ENCODE measurements at places on chromosomes 7 and 10.
A peak's percentile ranks its signal among the peaks of the same experiment; 100 is the strongest.

- DNase-seq = no peak
Measured at GRCh38 chr10:74055383-74056049, 57.6 kb downstream of the VCL start.

GRCh38 chr7:77859343-77859742, 60.8 kb downstream of the PHTF2 start:
- DNase-seq = no peak

DNA sequence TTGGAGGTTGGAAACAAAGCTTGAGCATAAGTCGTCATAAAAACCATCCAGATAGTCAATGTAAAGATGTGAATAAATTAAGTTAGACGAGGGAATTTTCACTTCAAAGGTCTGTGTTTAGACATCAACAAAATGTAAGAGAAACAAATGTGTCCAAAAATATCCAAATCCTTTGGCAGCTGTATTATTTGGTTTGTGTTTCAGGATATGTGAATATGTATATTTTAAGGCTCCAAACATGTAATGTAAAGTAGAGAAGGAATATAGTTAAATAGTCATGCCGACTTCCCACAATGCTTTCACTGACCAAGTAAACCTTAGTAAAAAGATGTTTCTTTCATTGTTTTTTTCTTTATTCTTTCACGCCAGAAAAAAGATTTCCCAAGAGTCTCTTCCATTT, 604.9 kb upstream of the NRP1 start:
- no peak for DNase-seq

- no peak for DNase-seq
Measured at GRCh38 chr10:69494626-69495558, 43.6 kb downstream of the TSPAN15 start.

- no peak for DNase-seq
Measured at GRCh38 chr10:11546581-11546980, 64.9 kb downstream of the USP6NL start.

GRCh38 chr10:58264780-58265179, 2.9 kb downstream of the IPMK start:
- DNase-seq = no peak

- no peak for DNase-seq
Measured at GRCh38 chr7:68250143-68250542, 1253.5 kb downstream of the TYW1 start.

DNA sequence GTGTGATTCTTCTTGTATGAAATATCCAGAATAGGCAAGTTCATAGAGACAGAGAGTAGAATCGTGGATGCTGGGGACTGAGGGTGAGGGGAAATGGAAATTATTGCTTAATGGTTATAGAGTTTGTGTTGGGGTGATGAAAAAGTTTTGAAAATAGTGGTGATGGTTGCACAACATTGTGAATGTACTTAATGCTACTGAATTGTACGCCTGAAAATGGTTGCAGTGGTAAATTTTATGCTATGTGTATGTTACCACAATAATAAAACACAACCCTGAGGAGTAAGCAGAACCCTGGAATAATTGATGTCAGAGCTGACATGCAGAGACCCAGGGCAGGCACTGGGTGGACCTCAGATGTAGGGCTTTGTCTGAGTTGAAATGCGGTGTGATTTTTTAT, 57.6 kb downstream of the TACR2 start:
- DNase-seq = no peak

GRCh38 chr7:115782696-115783490, 247.7 kb downstream of the TFEC start:
- no peak for DNase-seq

GRCh38 chr10:103659674-103660363, 166.3 kb downstream of the NEURL1 start:
- DNase-seq = no peak

GRCh38 chr10:76954838-76955237, 682.8 kb downstream of the KCNMA1 start:
- DNase-seq = no peak

DNA sequence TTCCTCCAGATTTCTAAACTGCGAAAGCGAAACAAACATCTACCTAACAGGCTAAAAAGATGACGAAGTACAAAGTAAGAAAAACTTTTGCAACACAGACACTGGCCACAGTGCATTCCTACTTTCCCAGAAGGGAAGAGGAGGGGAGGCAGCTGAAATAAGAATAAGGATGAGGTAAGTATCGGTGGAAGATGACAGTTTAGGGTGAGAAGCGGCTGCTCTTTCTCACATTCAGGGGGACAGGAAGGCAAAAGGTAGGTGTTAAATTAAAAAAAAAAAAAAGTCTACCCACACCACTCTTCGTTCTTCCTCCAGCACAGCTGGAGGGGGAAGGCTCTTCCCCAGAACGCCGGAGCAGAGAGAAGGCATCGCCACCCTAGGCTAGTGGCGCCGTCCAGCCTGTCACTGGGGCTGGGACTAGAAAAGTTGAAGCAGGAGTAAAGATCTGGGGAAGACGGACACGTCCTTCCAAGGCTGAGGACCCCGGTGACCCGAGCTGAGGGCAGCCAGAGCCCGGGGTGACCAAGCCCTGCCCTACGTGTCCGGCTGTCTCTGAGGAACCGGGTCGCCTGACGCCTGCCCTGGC, 846 bp downstream of the DNAJC1 start:
- DNase-seq = no peak

DNA sequence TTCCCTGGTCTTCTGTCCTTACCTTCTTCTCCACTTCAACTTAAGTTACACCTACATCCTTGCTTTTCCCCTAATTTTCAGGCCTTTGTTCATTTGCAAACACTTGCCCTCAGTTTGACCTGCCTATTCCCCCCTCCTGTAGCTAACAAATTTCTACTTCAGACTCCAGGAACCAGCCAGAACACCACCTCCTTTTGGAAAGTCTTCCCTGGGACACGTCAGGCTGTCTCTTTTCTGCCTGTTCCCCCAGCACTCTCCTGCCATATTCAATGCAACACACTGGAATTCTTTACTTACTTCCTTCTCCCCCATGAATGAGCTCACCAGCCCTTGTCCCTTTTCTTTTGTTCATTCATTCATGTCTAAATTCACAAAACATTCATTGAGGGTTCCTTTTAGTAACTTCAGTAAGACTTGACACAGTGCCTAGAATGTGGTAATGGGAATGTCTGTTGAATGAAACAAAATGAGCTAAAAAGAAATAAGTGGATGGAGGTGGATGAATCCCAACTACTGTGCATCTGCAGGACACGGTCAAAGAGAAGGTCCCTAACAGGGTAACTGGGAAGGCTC, 478.0 kb downstream of the KCNMA1 start:
- DNase-seq = no peak

DNA sequence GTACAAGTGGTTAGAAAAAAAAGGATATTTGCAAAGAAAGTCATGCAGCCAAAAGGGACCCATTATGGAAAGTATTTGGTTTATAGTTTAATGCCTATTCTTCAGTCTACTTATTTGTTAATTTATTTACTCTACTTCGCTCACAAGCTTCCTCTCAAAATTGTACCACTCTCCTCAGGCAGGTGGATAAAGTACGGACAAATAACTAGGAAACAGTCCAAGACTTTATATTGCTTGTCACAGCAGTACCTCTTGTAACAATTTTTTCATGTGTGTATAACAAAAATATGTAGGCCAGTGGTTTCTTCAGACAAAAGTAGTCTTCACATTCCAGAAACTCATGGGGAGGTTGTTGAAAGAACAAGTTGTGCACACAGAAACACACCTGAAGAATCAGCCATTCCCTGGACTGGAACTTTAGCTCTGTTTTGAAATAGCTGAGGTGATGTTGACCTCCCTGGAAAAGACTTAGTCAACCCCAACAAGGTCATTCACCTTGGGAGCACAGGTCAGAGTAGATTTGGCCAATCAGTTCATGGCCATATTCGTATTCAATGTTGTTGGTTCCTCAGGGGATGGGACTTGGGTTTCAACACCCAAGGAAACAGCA, 73.4 kb downstream of the TES start:
- no peak for DNase-seq

DNA sequence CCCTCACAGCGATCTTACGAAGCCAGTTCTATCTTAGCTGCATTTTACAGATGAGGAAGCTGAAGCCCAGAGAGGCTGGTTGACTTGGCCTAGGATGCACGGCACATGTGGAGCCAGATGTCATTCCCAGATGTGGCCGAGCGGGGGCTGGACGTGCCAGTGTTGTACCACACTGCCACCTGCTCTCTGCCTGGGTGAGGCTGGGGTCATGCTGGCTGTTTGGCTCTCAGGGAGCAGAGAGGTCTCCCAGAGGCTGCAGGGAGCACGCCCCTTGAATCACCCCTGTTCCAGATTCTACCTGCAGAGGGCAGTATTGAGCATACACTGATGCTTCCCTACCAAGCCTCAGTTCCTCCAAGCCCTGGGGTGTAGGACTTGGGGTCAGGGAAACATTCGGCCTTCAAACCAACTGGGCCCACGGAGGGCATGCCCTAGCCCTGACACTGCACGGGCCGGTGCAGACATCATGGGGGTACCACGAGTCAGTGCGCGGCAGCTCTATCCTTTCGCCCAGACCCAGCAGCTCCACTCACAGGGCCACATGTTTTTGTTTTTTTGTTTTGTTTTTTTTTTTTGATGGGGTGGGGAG, 3.8 kb upstream of the GTF2IRD1 start:
- DNase-seq = no peak

GRCh38 chr7:2471396-2471795, 4.8 kb downstream of the GRIFIN start:
- no peak for DNase-seq

GRCh38 chr7:103717574-103717973, 271.6 kb upstream of the SLC26A5 start:
- DNase-seq = no peak

- DNase-seq = no peak
Measured at GRCh38 chr10:61016630-61017029, 72.6 kb upstream of the RHOBTB1 start.

GRCh38 chr7:158541346-158542010, 46.1 kb downstream of the PTPRN2 start:
- no peak for DNase-seq

DNA sequence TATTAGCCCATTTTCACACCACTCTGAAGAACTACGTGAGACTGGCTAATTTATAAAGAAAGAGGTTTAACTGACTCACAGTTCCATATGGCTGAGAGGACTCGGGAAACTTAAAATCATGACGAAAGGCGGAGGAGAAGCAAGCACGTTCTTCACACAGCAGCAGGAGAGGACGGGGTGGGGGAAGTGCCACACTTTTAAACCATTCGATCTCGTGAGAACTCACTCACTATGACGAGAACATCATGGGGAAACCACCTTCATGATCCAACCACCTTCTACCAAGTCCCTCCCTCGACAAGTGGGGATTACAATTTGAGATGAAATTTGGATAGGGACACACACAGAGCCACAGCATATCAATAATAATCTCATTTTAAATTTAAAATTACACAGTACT, 80.2 kb downstream of the VWDE start:
- DNase-seq = no peak

- DNase-seq = no peak
Measured at GRCh38 chr7:70940597-70940996, 191.3 kb upstream of the GALNT17 start.

GRCh38 chr7:27606270-27607209, 56.1 kb downstream of the HIBADH start:
- no peak for DNase-seq

GRCh38 chr10:59265141-59265540, 88.7 kb downstream of the PHYHIPL start:
- no peak for DNase-seq

- no peak for DNase-seq
Measured at GRCh38 chr7:88132725-88133124, 87.1 kb downstream of the SRI start.

- DNase-seq = peak; percentile 88
Measured at GRCh38 chr7:48088559-48089045, 463 bp upstream of the UPP1 start.

GRCh38 chr7:142434666-142435167, 176.9 kb upstream of the PRSS58 start:
- DNase-seq = no peak

All from SW 1271 (cell line).